Prostate gland (tissue), 2 donors: ENCODE measurements at places on chromosomes 6 and 20. TPM values are rescaled to one million over a fixed set of nuclear protein-coding genes. Genes with fewer than 3 reads are reported as not detected.
A peak's percentile ranks its signal among the peaks of the same experiment; 100 is the strongest.

DNA sequence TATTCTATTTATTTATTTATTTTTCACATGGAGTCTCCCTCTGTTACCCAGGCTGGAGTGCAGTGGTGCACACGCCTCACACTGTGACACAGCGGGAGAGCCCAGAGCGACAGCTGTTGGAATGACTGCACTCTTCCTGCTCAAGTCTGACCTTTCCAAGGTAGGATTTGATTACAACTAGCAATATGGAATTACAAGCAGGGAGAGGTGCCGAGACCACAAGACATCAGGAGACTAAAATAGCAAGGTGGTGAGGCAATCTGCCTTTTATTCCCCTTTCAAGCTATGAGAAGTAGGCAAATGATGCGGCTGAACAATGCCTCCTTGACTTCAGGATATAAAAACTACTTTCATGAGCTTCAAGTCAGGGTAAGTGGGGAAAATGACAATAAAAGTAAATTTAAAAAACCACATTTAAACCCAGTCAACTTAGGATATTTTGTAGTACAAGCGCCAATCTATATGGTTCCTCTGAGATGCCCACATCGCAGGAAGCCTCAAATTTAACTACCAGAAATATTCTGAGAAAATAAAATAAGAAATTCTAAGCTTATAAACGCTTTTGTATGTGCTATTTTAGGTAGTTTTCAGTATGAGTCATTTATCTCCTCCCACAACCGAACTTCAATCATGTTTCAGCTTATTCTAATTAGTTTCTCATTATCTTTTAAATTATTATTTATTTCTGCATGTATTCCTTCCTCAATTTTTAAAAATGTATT is 146.9 kb upstream of the SGK1 start:
- no peak for DNase-seq

DNA sequence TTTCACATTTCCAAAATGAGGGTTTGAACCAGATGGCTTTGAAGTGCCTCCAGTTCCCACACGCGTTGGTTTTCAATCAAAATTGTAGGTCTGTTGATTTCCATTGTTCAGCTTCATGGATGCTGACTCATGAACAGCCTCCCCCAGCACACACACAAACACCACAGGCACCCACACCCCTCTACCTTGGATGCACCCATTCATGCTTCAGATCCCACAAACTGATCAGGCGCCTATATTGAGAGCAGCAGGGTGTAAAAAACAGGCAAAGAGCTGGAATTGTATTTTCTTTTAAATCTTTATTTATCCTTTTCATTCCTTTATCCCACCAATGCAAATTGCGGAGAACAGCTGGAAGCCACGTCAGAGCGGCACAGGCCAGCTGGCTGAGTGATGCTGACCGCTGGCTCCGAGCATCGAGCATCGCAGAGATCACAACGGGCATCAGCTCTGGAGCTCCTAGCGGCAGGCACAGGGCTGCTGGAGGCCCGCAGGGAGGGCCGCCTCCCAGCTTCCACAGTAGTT is 29.3 kb upstream of the TBC1D7 start:
- no peak for DNase-seq

GRCh38 chr6:112956696-112957535 is 609.8 kb downstream of the RFPL4B start:
- DNase-seq, result no peak

TTK gene
- total RNA-seq, result 4.3 TPM

DNA sequence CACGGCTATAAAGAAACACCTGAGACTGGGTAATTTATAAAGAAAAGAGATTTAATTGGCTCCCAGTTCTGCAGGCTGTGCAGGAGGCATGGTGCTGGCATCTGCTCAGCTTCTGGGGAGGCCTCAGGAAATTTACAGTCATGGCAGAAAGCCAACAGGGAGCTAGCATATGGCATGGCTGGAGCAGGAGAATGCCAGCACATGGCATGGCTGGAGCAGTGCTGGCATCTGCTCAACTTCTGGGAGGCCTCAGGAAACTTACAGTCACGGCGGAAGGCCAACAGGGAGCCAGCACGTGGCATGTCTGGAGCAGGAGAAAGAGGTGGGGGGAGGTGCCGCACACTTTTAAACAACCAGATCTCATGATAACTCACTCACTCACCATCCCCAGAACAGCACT is 32.5 kb upstream of the DACT2 start:
- DNase-seq, result no peak

DNA sequence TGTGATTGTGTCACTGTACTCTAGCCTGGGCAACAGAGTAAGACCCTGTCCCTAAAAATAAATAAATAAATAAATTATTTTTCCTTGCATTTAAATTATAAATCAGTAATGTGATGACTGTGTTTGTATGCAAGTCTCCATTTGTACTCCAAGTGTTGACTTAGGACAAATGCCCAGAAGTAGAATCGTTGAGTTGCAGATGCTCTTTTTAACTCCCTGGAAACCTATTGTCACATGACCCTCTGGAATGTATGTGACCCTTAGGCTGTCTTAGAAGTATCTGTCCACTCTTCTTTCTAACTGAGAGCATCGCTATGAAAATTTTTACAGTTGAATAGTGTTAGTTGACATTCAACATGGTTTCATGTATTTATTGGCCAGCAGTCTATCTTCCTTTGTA is 18.8 kb downstream of the OR2A4 start:
- no peak for DNase-seq

RBBP8NL gene
- total RNA-seq, result 4.9 TPM

DNA sequence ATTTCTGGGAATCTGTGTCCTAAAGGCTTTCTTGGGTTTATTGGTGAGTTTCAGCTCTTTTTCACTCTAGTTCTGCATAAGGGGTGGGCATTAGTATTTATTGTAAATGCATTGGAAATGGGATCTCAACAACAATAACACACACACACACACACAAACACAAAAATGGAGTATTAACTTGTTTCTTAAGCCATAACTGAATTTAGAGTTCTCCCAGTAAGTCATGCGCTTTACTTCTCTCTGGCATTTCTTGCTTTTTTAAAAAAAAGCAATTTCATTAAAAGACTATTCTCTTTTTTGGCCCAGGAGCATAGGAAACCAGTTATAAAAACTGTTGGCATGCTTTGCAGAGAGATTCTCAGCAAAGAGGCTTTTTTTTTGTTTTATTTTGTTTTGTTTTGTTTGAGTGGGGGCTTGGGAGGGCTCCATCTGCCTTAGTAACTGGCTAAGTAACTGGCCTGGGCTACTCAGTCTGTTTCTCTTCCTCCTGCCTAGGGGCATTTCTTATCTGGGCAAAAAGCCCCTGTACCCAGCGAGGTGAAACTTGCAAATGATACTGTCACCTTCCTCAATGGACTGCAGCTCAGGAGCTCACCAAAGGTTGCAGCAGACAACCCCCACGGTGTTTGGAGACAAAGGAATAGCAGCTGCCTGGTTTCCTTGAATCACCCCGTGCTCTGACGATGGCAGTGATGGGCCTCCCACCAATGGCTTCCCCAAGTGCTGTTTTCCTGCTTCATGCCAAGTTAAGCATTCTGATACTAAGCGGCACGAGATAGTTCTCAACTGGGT is 128.5 kb downstream of the BCAS1 start:
- no peak for DNase-seq

- DNase-seq, result no peak
These were observed 48.1 kb upstream of the MBOAT1 start for GRCh38 chr6:20260360-20260759.

DDR1 gene
- total RNA-seq, result 178 TPM

GRCh38 chr20:7195704-7196103 is 428.2 kb downstream of the BMP2 start:
- DNase-seq, result no peak

HLA-B gene
- total RNA-seq, result 846 TPM

DNA sequence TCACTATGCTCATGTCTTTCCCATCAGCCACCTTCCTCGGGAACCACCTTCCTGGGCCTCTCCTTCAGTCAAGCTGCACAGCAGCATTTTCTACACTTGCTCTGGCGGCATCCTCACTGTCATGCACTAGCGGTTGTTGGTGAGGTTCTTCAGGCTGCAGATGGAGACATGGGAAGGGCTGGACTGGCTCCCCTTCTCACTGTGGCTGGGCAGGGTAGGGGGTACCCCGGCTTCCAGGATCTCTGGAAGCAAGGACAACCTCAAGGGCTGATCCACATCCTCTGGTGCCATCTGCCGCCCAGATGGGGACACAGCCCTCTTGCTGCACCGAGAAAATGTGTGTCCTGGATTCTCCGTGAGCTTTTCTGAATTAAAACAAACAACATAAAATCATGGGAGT is 180.1 kb upstream of the RNF24 start:
- DNase-seq, result no peak

SLC35F1 gene
- total RNA-seq, result 2.1 TPM

DNA sequence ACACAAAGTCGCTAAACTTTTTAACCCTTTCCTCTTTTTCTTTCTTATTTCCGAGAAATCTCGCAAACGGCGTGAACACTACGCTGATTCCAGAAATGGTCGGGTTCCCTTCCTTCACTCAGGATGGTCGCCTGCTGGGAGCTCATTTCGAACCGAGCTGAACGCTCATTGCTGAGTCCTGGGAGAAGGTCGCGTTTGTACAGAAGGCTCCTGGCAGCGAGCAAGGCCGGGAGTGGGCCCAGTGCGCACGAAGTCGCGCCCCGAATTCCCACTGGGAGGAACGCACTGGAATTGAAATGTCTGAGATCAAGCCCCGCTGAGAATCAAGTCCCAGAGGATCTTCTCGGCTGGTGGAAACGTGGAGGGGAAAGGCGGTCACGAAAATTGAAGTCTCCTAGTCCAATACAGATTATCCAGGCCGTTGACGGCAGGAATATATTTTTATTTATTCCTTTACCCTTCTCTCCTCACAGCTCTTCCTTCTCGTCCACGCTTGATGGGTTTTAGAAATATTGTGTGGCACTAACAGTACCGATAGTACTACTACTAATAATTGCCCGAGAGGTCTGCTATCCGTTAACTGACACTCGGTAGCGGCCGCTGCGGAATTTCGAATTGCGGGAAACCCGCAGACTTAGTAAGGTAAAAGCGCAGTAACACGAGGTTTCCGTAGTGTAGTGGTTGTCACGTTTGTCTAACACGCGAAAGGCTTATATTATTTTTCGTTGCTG is 207.2 kb upstream of the ZNF184 start:
- no peak for DNase-seq

GRCh38 chr6:135451617-135452190 is 45.8 kb downstream of the AHI1 start:
- no peak for DNase-seq

DNA sequence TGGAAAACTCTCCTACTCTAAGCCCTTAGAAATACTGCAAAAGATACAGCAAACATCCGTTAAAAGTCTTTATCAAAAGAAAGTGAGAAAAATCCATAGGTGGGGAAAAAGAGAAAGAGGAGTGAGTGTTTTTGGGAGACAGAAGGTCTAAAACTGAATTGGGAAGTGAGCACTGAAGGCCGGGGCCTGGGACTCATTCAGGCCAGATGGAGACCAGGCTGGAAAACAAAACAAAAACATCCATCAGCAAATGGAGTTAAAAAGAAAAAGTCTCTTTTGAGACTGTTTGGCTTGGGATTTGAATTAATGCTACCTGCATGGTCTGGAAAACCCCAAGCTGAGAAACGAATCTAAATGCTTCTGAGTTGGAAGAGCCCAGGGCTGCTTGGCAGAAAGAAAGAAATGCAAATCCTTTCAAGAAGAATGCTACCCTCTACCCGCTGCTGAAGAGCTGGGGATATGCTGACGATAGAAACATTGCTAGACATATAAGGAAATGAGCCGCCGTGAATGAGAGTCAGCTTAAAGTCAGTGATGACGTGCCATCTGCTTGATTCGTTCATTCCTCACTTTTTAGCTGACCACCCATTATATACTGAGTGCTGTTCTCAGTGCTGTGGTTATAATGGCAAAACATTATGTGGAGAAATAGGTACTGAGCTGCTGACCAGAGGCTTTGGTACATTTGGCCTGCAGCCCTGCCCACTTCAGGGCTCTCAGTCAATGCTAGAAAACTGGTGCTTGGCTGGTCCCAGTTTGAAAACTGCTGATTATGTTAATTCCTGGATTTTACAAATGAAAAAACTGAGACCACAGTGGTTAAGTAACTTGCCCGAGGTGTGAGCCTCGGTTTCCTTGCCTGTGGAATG is 28.0 kb upstream of the TULP4 start:
- DNase-seq, result peak; percentile 10

- DNase-seq, result no peak
These were observed 37.7 kb downstream of the TRIM27 start for GRCh38 chr6:28886079-28886439.

- no peak for DNase-seq
These were observed 30.7 kb downstream of the KIF25 start for GRCh38 chr6:168028181-168028580.

DNA sequence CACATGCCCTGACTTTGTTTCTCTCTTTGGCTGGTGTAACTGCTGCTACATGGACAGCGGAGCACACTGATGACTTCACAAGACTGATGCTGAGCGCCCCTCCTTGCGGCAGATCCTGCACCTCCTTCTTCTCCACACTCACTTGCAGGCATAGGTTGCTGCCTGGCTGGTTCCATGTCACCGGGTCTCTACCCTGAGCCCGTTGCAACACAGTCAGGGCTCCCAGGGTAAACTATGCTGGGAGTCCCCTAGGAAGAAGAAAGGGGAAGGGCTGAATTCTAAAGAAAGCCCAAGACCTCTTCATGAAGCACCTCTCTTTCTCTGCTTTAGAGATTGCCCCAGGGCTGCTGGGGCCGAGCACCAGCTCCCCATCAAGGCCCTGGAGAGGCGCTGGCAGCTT is 83.3 kb upstream of the DUSP22 start:
- DNase-seq, result no peak
